ENCODE measurements at places on chromosomes 2 and 18.

GRCh38 chr2:225025917-225026571 is 16.2 kb downstream of the DOCK10 start:
- no peak for DNase-seq

DNA sequence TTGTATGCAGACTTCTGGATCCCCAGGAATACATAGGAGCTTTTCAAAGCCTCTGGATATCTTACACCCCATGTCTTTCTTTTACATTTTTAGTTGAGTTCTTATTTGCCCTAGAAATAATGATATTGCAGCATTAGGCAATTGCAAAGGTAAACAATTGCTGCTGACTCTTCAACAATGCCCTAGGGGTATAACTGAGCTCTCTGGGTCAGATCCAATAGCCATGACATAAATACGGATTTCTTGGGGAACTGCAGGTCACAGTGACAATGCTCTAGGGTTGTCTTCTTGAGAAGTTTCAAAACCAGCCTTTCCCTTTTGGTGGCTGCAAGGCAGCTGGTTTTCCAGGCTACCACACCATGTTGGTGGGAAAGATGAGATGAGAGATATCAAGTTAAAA is 16.5 kb upstream of the OR6B3 start:
- no peak for DNase-seq

GRCh38 chr2:12967804-12968203 is 251.1 kb downstream of the TRIB2 start:
- no peak for DNase-seq

DNA sequence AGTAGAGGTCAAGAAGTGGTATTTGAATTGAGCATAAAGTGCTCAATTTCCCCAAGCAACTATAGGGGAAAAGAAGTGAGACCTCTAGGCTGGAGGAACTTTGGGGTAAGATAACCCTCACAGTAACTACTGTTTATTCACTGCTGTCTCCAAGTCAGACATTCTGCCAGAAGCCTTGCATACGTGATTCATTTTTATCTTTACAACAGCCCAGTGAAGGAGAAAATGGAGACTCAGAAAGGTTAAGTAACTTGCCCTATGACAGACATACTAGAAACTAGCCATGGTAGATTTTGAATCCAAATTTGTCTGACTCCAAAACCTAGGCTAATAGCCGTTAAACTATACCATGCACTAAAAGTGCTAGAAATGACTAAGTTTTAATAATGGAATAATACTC is 28.4 kb downstream of the DNAJC10 start:
- DNase-seq: no peak

GRCh38 chr2:232320443-232320803 is 58.1 kb upstream of the ALPP start:
- no peak for DNase-seq

GRCh38 chr2:105406221-105406620 is 7.4 kb upstream of the FHL2 start:
- no peak for DNase-seq

DNA sequence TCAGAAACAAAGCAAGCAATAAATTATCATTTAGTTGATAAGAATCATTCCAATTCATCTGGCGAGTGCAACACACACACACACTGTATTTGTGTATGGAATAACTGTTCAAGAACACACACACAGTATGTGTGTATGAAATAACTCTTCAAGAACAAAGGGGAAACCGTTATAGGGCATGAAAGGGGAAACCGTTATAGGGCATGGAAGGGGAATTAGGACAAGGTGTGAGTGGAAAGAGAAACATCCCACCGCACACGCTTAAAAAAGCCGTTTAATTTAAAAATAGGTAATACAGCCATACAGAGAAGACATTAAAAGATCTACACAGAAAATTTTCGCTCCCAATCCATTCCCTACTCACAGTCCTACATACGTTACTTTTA is 607 bp upstream of the TSN start:
- DNase-seq: no peak

DNA sequence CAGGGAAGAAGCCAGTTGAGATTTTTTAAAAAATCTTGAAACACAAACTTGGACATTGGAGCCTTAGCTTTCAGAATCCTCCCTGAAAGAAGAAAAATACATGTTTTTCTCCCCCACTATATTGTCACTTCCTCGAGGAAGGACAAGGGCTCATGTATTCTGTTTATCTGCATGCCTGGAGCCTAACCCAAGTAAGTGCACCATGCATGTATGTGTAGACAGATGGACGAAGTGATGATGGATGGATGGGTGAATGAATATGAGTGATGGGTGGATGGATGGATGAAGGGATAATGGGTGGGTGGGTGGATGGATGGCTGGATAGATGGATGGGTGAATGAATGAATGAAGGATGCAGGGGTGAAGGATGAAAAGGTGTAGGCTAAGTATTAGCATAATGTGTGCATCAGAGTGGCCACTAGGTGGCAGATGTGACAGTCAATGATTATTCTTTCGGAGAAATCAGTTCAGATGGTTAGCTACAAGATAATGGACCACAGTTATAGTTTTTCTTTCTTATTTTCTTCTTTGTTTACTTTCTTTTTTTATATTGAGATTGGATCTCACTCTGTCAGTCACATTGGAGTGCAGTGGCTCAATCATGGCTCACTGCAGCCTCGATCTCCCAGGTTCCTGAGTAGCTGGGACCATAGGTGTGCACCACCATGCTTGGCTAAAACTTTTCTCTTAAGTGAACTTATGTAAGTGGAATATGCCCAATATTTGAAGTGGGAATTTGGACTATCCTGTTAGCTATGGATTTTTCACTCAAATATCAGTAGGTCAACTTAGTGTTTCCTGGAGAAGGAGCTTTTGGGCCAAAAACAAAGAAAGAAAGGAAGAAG is 18.5 kb upstream of the CCDC93 start:
- DNase-seq: peak; percentile 1

GRCh38 chr2:181464966-181465365 is 7.8 kb downstream of the ITGA4 start:
- DNase-seq: no peak

- no peak for DNase-seq
Measured at GRCh38 chr2:6072768-6073167, 380.6 kb downstream of the SOX11 start.

GRCh38 chr2:235769046-235769445 is 275.2 kb downstream of the AGAP1 start:
- no peak for DNase-seq

DNA sequence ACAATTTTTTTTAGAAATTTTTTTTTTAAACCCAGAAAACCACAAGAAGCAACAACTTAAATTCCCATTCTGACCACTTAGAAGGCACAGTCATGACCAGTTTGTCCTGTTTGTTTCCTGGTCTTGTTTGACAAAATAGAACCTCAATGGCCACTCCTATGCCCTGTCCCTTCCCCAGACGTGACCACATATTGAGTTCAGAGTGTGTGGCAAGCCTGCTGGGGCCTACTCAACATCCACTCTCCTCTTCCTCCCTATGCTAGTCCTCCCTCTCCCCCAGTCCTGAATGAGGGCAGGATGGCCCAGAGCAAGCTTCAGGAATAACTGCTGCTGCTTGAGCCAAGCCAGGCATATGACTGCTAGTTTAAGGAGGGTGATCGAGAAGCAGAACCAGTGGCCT is 89.6 kb downstream of the PRELID3A start:
- DNase-seq: no peak

DNA sequence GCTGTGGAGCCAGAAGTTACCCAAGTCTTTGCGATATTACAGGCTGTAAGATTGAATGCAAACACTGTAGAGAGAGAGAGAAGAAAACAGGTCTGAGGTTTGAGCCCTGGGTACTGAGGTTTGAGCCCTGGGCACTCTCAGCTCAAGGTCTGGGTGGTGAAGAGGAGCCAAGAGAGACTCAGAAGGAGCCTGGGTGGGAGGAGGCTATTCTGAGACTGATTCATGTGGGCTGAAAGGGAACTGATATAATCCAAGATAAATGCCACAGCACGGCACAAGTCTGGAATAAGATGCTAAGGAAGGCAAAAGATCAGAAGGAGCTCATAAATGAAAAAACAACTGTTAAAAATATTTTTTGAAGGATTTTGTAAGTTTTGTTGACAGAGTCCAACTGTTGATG is 407.6 kb upstream of the HS6ST1 start:
- no peak for DNase-seq

- DNase-seq: peak; percentile 84
Measured at GRCh38 chr2:221573430-221574230, 1.5 kb upstream of the EPHA4 start.

- no peak for DNase-seq
Measured at GRCh38 chr2:65317841-65318240, 90.2 kb downstream of the ACTR2 start.

DNA sequence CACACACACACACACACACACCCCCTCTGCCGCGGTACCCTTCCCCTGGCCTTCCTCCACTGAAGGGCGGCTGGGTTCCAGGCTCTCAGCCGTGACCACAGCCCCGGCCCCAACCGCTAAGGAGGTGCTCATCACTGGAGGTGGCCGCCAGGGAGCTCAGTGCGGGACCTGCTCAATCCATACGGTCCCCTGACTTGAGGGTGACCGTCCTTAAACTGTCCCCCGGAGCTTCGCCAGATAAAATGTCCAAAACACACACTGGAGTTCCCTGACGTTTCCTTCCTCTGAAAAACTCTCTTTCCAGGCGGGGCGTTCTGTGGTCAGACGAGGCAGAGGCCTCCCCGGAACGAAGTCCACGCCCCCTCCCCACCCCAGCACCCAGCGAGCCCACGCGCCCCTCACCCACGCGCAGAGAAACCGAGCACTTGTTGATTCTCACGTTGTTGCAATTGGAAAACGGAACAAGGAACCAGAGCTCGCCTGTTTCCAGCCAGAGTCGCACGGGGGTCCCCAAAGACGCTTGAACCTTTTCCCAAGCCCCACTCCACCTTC is 1.4 kb downstream of the MBP start:
- no peak for DNase-seq

- peak; percentile 27 for DNase-seq
Measured at GRCh38 chr2:68908392-68908970, 37.3 kb upstream of the BMP10 start.

GRCh38 chr2:200042102-200042735 is 86.8 kb downstream of the MAIP1 start:
- DNase-seq: no peak

DNA sequence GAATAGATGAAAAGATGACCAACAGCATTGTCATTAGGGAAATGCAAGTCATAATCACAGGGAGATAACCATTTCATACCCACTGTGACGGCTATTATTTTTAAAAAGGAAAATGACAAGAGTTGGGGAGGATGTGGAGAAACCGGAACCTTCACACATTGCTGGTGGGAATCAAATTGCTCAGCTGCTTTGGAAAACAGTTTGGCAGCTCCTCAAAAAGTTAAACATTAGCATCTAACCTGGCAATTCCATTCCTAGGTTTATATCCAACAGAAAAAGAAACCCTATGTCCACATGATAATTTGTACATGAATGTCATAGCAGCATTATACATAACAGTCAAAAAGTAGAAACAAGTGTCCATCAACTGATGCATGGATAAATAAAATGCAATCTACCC is 58.2 kb downstream of the KCNG3 start:
- DNase-seq: no peak

- no peak for DNase-seq
Measured at GRCh38 chr2:100242476-100242875, 79.8 kb downstream of the LONRF2 start.

DNA sequence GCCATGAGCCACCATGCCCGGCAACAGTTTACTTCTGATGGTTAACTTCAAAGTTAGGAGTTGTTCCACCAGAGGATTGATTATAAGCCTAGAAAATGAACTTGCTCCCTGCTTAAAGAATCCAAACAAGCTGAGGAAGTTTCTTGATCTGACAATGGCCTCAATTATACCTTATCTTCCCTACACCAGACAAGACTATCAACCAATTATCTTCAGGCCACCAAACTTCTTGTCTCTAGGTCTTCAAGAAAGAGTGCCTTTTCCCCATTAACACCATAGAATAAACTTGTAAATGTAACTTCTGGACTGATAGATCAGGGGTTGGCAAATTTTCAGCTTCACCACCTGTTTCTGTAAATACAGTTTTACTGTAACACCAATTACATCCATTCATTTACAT is 15.0 kb downstream of the ZC3H8 start:
- no peak for DNase-seq

DNA sequence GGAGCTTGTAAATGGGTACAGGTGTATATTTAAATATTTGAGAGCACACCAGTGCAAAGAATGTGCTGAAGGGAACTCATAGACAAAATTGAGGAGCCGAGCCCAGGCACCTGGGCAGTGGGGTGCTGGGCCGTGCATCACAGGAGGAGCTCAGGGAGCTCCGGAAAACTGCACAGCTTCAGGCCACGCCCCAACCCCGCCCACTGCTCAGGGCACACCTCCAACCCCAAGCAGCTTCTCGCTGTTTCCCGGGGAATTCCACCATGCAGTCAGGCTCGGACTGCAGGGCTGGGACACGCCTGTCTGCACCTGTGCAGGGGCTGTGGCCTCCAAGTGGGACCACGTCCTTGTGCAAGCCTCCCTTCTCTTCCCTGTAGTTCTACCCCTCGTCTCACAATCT is 243.0 kb downstream of the HDAC4 start:
- DNase-seq: peak; percentile 2

GRCh38 chr2:106798826-106799552 is 87.0 kb downstream of the ST6GAL2 start:
- no peak for DNase-seq

GRCh38 chr18:63158012-63158631 is 161.4 kb downstream of the BCL2 start:
- no peak for DNase-seq

- no peak for DNase-seq
Measured at GRCh38 chr2:71699428-71699827, 246.1 kb downstream of the DYSF start.

- no peak for DNase-seq
Measured at GRCh38 chr2:95372845-95373244, 29.7 kb upstream of the FAHD2A start.

GRCh38 chr2:203960811-203961210 is 24.2 kb downstream of the ICOS start:
- DNase-seq: no peak

DNA sequence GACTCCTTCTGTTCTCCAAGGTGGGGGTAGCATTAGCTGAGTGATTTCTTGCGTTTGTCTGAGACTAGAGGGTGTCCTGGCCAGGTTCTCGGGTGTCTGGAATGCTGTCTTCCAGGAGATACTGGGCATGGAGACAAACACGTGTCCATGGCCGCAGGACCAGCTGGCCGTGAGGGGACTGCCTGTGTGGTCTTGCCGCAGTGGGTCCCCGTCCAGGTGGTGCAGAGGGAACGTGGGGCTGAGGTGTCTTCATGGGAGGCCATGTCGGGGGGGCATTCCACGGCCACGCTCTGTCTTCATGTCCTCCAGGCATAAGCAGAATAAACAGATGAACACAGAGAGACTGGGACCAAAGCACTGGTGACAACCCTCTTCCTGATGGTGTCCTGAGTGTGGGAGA is 66.6 kb downstream of the SMIM21 start:
- DNase-seq: no peak

DNA sequence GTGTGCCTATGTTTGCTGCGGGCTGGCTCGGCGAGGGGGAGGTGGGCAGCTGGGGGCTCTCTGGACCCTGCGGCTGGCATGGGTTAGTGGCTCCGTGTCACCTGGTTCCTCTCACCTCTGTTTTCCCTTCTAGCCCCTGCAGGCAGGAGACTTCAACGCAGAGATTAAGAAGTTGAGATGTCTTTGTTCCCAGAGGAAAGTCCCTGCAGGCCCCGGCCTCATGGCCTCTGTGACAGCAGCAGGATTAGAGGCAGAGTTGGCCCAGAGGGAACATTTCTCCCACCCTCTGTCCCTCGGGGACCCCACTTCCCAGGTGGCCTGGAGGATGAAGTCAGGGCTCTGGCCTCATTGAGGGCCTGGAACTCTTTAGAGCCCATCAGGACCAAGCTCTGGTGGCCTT is 56.5 kb downstream of the HPCAL1 start:
- no peak for DNase-seq

- DNase-seq: no peak
Measured at GRCh38 chr2:237207646-237208045, 122.0 kb downstream of the COPS8 start.

- no peak for DNase-seq
Measured at GRCh38 chr2:60317844-60318243, 235.6 kb downstream of the BCL11A start.
